ENCODE measurements at places on chromosomes 1 and 21. TPM values are rescaled to one million over a fixed set of nuclear protein-coding genes. Genes with fewer than 3 reads are reported as not detected.

GRCh38 chr1:84509029-84509428 lies 2.6 kb upstream of the GNG5 start:
- no peak overlapping the region for H3K4me3 ChIP-seq
- H3K27ac ChIP-seq = no peak overlapping the region
- no peaks in the 10 kb centered on the region for H3K27me3 ChIP-seq
- peaks cover 17% of the 10 kb centered on the region for H3K36me3 ChIP-seq

DNA sequence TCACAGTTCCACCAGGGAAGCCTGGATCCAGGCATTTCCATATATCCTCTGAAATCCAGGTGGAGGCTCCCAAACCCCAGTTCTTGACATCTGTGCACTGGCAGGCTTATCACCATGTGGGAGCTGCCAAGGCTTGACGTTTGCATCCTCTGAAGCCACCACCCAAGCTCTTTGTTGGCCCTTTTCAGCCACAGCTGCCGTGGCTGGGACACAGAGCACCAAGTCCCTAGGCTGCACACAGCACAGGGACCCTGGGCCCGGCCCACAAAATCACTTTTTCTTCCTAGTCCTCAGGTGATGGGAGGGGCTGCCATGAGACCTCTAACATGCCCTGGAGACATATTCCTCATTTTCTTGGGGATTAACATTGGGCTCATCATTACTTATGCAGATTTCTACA lies 22.3 kb downstream of the RNPC3 start:
- H3K27ac ChIP-seq = no peak overlapping the region
- no peak for DNase-seq
- H3K4me1 ChIP-seq = no peaks in the 10 kb centered on the region
- peaks cover 36% of the 10 kb centered on the region for H3K36me3 ChIP-seq

DNA sequence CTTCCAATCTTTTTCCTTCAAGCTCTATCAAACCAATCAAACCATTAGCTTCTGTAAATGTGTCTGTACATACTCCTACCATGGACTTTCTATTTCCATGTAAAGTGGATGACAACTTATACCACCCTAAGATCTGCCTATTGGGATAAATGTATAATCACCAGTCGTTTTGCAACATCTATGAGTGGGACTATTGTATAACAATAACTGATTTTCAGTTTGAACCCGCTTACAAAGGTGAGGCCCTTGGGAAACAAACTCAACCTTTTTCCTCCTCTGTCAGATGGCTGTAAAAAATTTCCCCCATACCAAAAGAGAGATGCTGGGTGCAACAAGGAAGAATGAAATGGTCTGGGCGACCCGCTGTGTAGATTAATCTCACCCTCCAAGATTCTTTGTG lies 399.1 kb upstream of the ADAMTS5 start:
- no peaks in the 10 kb centered on the region for H3K27me3 ChIP-seq
- no peaks in the 10 kb centered on the region for H3K36me3 ChIP-seq
- H3K4me1 ChIP-seq = peaks cover 12% of the 10 kb centered on the region
- H3K27ac ChIP-seq = no peak overlapping the region
- DNase-seq = no peak
- no peak overlapping the region for H3K4me3 ChIP-seq

DNA sequence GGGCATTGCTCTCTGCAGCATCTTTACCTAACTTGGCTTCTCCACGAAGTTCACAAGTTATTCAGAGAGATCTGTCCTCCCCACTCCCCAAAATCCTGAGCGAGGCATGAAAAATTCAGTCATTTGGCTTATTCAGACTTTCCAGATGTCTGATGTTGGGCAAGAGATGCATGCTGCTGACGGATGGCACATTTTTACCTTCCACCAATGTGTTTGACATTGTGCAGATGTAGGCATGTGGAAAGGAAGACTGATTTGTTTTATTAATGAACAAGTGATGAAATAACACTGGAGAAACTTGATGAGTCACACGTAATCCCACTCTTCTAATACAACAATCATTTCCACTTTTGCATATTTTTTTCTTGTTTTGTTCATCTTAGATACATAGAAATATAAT lies 86.7 kb downstream of the C1orf94 start:
- no peaks in the 10 kb centered on the region for H3K4me1 ChIP-seq
- no peak for DNase-seq
- H3K27me3 ChIP-seq = peaks cover 65% of the 10 kb centered on the region
- H3K36me3 ChIP-seq = no peaks in the 10 kb centered on the region
- no peak overlapping the region for H3K4me3 ChIP-seq

DNA sequence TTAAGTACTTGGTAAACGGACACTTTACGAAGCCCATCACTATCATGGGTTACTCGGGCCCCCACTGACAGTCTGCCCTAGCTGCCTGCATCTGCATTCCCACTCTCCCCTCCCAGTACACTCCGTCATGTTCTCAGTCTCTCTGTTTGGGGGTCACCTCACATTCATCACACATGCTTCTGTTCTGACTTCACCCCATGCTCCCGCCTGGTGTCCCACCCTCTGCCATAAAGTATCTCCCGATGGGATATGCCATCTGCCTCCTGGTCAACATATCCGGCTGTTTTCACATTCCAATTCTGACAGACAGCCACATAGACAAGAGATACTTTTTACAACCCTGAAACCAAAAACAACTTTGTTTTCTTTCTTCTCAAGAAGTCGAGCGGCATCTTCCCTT lies 1.0 kb downstream of the OLFML2B start:
- no peak for DNase-seq
- H3K36me3 ChIP-seq = peaks cover 2% of the 10 kb centered on the region
- peaks cover 12% of the 10 kb centered on the region for H3K4me1 ChIP-seq
- H3K4me3 ChIP-seq = peak overlapping the region; percentile 82
- H3K27ac ChIP-seq = no peak overlapping the region

GRCh38 chr21:45030682-45031570 lies 43.5 kb upstream of the ADARB1 start:
- no peak overlapping the region for H3K4me3 ChIP-seq
- peaks cover 47% of the 10 kb centered on the region for H3K4me1 ChIP-seq
- peaks cover 7% of the 10 kb centered on the region for H3K27me3 ChIP-seq

GRCh38 chr1:247119600-247120407 lies 15.6 kb upstream of the ZNF669 start:
- no peaks in the 10 kb centered on the region for H3K27me3 ChIP-seq
- DNase-seq = no peak
- H3K4me1 ChIP-seq = no peaks in the 10 kb centered on the region
- H3K27ac ChIP-seq = no peak overlapping the region

Gene CZIB
- total RNA-seq = 55.2 TPM

DNA sequence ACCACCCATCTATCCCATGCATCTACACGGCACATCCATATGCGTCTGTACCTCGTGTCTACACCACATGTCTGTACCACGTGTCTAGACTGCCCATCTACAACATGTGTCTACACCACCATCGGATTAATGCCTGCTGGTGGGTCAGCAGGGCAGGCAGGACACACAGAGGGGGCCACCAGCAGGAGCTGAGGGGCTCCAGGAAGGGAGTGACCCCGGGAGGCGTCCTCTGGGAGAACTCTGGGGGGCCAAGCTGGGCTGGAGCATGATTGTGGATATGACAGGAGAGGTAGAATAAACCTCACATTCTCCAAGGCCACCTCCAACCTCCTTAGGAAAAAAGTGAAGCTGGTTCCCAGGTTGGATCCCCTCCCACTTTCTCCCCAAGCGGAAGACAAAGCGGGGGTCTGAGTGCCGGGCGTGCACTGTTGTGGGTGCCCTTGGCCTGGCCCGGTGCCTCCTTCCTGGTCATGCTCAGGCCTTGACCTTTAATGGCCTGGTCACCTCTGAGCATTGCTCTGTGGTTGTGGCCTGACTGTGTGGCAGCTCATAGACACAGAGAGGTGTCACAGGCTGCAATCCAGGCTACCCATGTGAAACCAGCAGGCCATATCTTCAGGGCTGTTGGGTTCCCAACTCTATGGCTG lies 881 bp upstream of the ACTRT2 start:
- peaks cover 7% of the 10 kb centered on the region for H3K27me3 ChIP-seq
- no peak for DNase-seq
- H3K4me3 ChIP-seq = no peak overlapping the region
- H3K36me3 ChIP-seq = no peaks in the 10 kb centered on the region
- H3K27ac ChIP-seq = no peak overlapping the region
- H3K4me1 ChIP-seq = no peaks in the 10 kb centered on the region

DNA sequence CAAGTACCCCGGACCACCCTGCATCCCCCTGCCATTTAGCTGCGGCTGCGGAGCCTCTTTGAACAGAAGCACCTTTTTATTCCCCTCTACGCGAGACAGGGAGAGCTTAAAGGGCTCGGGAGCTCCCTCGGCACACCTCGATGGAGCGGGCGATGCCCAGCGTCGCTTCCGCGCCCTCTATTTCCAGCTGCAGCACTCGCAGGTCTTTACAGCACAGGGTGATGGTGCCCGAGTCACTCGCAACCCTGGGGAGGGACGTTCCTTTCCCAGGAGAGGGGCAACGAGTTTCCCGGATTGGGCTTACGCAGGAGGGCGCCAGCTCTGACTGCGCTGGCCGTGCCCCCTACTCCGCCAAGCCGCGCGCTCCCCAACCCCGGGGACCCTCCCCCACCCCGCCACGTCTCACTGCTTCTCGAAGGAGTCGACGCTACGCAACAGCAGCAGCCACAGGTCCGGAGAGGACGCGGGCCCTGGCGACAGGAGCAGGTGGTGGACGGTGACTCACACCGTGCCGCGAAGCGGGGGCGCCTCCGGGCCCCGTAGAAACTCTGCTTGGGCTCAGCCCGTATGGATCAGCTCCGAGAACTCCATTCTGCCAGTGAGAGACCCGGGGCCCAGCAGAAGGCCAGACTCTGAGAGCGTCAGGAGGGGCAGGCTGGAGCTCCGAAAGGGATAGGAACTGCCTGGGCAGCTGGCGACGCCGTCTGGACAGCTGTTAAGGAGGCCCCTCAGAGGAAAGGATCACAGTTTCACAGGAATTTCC lies 5.8 kb upstream of the FAM167B start:
- peaks cover 25% of the 10 kb centered on the region for H3K4me1 ChIP-seq
- DNase-seq = peak; percentile 26

- DNase-seq = no peak
- no peaks in the 10 kb centered on the region for H3K27me3 ChIP-seq
- H3K4me3 ChIP-seq = no peak overlapping the region
- H3K4me1 ChIP-seq = no peaks in the 10 kb centered on the region
- no peak overlapping the region for H3K27ac ChIP-seq
- no peaks in the 10 kb centered on the region for H3K36me3 ChIP-seq
These were observed 26.3 kb upstream of the PALMD start for GRCh38 chr1:99619583-99619982.

DNA sequence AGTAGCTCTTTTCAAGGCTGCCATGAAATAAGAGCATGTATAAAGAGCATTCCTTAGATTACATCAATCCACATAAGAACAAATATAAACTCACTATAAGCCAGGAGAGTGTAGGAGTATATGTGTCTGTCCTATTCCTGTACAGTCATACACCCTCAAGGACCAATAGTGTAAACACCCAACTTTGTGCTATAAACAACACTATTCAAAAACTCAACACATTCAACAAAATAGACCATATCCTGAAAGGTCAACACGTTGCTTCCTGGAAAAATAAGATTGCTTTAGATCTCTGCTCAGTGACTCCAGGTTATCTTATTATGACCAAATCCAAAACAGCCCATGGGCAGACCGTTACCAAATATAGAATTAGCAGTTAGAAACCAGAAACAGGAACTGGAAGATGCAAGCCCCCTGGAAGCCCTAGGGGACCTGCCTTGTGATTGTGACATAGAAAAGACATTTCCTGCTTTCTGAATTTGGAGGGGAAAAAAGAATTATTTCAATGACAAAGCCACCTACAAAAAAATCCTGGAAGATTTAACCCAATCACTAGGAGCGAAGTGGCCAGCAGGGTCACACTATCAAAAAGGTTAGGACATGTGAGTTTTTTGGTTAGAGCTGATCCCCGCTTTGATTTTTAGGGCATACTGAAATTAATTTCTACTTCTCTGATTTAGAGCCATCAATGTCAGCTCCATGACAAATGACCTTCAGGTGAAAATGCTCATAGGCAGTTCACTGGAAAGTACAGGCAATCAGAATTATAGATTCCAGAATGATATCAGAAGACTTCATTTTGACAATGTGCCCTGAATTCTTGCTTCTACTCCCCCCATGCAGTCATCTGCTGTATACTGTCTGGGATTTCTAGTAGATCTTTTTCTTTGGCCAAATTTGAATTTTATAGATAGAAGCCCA lies 59.9 kb downstream of the LRRC8C start:
- no peak overlapping the region for H3K27ac ChIP-seq
- DNase-seq = no peak
- no peaks in the 10 kb centered on the region for H3K27me3 ChIP-seq

DNA sequence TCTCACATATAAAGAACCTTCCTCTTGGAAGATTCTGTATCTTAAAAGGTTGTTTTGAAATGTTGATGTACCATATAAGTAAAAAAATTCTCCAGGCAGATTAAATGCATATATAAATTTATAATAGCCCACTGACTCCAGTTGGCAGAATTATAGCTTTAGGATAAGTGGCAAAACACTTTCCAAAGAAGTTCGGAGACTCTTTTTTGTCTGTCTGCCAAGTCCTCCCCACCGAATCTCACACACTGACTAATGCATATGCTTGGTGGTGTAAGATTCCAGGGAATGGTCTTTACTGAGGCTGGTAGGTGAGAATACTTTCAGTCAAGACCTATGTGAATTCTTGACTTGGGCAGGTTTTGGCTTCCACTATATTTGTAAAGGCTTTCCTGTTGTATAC lies 724.3 kb upstream of the CXADR start:
- H3K36me3 ChIP-seq = peaks cover 5% of the 10 kb centered on the region
- H3K27me3 ChIP-seq = no peaks in the 10 kb centered on the region
- H3K4me3 ChIP-seq = no peak overlapping the region

DNA sequence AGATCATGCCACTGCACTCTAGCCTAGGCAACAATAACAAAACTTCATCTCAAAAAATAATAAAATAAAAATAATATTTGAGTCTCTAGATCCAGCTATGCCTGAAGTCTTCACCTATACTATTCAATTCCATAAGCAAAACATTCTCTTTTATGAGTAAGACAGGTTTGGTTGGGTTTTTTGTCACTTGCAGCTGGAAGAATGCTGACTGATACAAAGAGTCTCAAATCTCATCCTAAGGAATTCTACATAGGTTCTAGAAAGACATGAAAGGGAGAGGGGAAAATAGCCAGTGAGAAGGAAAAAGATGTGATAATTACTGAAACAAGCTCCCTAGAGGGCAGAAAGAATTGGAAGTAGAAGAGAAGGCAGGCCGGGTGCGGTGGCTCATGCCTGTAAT lies 30.4 kb upstream of the MED18 start:
- DNase-seq = no peak
- no peak overlapping the region for H3K4me3 ChIP-seq
- no peaks in the 10 kb centered on the region for H3K36me3 ChIP-seq
- peaks cover 21% of the 10 kb centered on the region for H3K4me1 ChIP-seq
- peak overlapping the region; percentile 39 for H3K27ac ChIP-seq

DNA sequence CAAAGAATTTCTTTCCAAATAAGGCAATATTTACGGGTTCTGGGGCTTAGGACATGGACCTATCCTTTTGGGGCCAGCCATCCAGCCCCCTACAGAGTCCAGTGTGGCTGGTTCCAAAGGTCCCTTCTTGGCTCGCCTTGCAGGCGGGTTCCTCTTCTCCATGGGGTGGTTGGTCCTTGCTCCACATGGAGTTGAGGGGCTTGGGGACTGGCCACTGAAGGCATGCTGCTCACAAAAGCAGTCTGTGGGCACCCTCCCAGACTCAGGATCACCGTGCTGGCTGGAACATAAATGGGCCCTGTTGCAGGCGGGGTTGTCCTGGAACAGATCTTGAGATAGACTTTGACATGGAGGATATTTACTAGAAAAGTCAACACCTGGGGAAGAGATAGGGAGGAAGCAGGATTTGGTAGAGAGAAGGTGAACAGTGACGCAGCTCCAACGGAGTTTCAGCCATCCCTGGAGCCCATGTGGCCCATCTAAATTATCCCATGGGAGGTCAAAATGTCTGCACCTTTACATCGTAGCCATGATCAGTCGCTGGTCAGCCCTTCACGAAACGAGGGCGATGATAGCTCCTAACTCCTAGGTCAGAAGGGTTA lies 39.1 kb upstream of the LRP8 start:
- no peaks in the 10 kb centered on the region for H3K27me3 ChIP-seq
- peaks cover 19% of the 10 kb centered on the region for H3K4me1 ChIP-seq
- no peaks in the 10 kb centered on the region for H3K36me3 ChIP-seq

Gene PLA2G5
- total RNA-seq = not detected

Gene KRTAP7-1
- total RNA-seq = not detected

Gene NHLH2
- 1.9 TPM for total RNA-seq

Data from mesothelial cell of epicardium (in vitro differentiated cells).